ENCODE measurements at places on chromosomes 11 and 22.

- no peak for DNase-seq
Measured at GRCh38 chr11:94500181-94500580, 6.4 kb downstream of the ANKRD49 start.

DNA sequence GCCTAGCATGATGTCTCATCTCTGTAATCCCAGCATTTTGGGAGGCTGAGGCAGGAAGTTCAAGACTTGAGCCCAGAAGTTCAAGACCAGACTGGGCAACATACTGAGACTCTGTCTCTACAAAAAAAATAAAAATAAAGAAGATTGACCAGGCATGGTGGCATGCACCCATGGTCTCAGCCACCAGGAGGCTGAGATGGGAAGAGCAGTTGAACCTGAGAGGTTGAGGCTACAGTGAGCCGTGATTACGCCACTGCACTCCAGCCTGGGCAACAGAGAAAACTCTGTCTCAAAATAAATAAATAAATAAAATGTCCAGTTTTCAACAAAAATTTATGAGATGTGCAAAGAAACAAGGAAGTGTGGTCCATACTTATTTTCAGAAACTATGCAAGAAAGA, 28.3 kb downstream of the EFCAB6 start:
- no peak for DNase-seq

- no peak for DNase-seq
Measured at GRCh38 chr22:43667656-43668055, 144.4 kb downstream of the EFCAB6 start.

- DNase-seq: no peak
Measured at GRCh38 chr11:116798368-116798767, 6.7 kb upstream of the APOA5 start.

DNA sequence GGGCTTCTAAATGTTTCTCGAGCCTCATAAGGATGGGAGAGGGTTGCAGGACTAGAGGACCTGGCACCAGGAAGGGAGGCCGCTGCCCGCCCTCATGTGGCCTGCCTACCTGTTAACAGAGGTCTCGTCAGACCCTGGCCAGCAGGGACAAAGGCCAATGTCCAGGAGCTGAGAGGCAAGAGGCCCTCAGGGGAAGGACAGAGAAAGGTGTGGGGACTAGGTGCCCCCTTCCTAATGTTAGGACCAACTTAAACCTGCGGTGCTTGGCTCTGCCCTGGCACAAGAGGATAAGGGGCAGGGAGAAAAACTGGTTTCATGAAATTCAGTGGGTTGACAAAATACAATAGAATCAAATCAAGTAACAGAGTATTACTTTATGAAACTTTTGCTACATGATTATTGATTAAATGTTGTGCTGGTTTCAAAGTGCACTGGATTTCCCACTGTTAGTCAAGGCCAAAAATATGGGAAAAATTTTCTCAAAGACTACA, 20.0 kb upstream of the SYT12 start:
- no peak for DNase-seq

DNA sequence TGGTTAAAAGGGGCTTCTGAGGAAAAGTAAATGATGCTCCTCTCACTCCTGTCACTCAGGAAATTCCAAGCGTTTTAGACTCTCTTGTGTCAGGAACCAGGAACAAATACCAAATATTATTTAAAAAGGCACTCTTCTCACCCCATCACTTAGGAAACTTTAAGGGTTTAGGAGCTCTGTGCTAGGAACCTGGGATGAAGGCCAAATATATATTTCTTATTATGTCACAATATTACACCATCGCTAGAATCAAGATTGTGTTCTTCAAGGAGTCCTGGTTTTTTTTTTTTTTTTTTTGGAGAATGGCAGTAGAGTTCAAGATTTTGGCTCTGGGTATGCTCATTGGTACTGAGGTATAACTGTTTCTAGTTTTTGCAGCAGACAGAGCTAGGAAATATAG, 79.0 kb upstream of the HEPHL1 start:
- no peak for DNase-seq

DNA sequence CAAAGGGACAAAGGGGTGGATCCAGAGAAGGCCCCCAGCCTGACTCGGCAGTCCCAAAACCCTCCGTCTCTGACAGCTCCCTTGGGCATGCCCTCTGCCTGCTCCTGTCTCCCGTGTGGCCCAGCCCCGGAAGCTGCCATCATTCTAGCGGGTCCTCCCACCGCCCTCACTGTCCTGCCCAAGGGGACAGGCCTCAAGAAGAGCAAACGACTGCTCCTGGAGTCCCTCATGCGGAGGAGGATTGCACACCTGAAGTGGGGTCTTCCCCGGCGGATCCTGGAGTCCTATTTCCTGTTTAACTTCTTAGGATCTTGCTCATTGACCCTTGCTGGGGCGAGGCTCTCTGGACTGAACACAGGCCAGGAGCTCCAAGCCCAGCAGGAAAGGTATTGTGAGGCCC, 2.6 kb upstream of the MEI1 start:
- DNase-seq: no peak

GRCh38 chr22:37807410-37808293, at the start of gene GCAT:
Gene GCAT (plus strand): TSS chr22:37807934. CDS start chr22:37807968, 34 bp downstream.
- peak; percentile 99 for DNase-seq

GRCh38 chr22:46660604-46661201, 40.5 kb downstream of the GRAMD4 start:
- DNase-seq: no peak
